RKO (cell line): ENCODE measurements at places on chromosomes 6 and 20.
A peak's percentile ranks its signal among the peaks of the same experiment; 100 is the strongest.

DNA sequence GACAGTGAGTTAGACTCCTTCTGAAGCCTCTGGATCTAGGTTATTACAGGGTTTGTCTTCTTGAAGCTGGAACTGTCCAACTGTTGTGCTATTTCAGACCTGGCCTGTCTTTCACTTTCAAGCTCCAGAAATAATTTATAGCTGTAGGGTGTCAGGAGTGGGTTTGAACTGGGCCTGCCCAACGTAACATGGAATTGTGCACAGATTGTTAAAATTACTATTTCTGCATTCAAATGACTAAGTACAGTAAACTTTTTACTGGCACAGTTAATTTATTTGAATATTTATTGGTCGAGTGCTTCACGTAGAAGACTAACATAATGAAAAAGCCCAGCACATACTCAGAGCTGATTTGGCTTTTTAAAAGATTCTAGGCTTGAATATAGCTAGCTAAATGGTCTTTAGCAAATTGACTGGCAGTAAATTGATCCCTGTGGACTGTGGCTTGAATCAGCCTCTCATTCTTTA lies 74.3 kb downstream of the ARID1B start:
- DNase-seq = no peak

- DNase-seq = no peak
Observed at GRCh38 chr20:2337142-2337541, 41.3 kb downstream of the TGM3 start.

DNA sequence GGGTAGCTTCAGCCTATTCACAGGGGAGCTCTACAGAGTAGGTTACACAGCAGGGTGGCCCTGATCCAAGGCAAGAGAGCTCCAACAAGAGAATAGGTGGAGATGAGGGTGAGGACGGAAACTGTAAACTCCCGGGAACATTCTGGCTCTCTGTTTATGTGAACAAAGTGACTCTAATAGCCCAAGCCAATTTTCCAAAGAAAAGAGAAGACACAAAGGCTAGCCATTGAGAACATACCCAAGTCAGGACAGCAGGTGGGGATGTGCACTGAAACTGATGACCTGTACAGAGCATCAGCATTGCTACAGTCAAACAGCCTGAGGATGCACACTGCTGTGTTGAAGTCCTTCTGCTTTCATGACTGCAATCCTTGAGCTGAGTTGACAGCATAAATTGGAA lies 136.0 kb upstream of the TOP1 start:
- peak; percentile 16 for DNase-seq

DNA sequence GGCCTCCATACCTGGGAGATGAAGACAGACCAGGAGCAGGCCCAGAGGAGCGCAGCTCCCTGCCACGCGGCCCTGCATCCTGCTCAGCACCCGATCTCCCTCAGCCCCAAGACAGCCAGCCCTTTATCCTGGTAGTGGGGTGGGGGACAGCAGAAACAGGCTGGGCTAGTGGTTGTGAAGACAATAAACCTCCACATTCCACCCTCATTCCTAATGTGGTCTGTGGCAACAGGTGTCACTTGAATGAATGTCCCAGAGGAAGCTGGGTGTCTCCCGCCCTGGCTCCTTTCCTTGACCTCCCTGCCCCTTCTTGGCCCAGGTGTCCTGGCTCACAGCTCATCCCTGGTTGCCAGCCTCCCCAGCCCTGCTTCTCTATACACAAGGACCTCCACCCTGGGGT lies at the start of gene C6orf15:
C6orf15 (minus strand) TSS at position 98 of the 400 bp plus-strand sequence; CDS start at position 78, 20 bp downstream.
- no peak for DNase-seq

- no peak for DNase-seq
Observed at GRCh38 chr6:112939563-112939962, 592.4 kb downstream of the RFPL4B start.

- DNase-seq = peak; percentile 56
Observed at GRCh38 chr6:5379647-5380242, 118.4 kb downstream of the FARS2 start.

- no peak for DNase-seq
Observed at GRCh38 chr20:57053793-57054552, 212.5 kb downstream of the BMP7 start.

GRCh38 chr6:169452117-169452868 lies 198.6 kb upstream of the THBS2 start:
- peak; percentile 90 for DNase-seq

GRCh38 chr6:108476847-108477430 lies 83.8 kb upstream of the FOXO3 start:
- no peak for DNase-seq

DNA sequence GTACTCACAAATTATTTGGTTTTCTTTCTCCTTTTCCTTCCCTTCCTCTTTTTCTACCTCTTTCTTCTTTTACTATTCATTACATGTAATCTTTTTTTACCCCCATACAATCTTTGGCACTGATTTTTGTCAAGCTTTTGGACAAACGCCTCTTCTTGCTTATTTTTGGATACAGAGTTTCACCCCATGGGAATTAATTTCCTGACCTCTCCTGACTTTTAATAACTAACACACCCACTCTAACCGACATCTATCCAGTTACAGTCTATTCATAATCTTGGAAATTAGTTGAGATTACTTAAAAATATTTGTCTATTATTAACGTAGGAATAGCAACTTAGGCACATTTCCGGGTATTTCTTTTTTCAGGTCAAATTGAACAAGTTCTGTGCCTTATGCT lies 101.2 kb downstream of the HDGFL1 start:
- DNase-seq = no peak

GRCh38 chr6:4349323-4349722 lies 213.9 kb upstream of the ECI2 start:
- no peak for DNase-seq

DNA sequence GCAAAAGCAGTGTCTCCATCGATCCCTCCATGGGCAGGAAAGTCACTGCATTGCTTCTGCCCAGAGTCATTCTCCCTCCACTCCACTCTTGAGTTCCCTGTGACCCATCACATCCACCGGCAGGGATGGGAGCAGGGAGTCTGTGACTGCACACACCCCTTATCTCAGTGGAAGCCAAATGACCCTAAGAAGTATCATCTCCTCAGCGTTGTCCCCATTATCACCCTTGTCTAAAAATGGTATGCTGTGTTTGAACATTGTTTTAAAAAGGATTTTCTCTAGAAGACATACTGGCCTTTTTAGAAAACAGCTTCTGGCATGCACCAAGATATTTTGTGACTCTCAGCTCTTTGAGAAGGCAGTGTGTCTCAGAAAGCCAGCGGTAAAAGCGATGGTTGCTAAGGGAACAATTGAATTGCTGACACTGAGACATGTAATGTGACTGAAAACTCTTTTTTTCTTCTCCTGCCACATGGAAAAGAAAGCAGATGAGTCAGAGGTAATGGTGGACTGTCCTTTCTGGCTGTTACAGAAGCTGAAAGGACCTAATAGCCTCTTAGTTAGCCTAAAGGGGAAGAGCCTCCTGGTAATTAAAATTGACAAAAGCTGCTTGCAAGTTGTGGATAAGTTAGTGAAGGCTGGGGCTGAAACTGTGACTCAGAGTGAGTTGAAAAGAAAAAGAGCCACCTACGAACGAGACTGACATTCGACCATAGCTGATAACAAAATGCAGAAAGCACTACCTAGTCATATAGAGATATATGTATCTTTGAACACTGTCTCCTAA lies 120.5 kb downstream of the MAP3K7 start:
- DNase-seq = no peak

DNA sequence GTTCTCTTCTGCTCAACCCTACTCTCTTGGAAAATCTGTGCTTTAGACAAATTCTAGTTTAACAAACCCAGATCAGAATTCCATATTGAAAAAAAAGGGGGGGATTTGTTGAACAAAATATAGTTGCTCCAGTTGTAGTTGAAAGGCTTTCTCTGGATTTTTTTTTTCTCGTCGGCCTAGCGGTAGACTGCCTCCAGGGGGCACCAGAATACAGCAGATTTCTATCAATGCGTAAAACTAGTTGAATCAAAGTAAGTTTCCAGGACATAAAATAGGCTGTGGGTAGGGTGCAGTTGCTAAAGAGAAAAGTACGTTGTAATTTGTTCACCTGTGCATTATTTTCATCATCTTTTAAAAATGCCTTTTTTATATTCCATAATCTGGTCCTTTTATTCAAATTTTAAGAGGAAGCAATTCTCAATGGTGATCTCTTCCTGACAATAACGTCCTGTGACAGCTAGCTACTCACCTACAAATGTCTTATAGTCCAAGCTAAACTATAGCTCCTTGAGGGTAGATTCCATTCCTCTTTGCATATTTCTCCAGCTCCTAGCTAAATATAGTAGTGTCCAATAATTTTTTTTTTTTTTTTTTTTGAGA lies 105.4 kb downstream of the PERP start:
- peak; percentile 63 for DNase-seq

DNA sequence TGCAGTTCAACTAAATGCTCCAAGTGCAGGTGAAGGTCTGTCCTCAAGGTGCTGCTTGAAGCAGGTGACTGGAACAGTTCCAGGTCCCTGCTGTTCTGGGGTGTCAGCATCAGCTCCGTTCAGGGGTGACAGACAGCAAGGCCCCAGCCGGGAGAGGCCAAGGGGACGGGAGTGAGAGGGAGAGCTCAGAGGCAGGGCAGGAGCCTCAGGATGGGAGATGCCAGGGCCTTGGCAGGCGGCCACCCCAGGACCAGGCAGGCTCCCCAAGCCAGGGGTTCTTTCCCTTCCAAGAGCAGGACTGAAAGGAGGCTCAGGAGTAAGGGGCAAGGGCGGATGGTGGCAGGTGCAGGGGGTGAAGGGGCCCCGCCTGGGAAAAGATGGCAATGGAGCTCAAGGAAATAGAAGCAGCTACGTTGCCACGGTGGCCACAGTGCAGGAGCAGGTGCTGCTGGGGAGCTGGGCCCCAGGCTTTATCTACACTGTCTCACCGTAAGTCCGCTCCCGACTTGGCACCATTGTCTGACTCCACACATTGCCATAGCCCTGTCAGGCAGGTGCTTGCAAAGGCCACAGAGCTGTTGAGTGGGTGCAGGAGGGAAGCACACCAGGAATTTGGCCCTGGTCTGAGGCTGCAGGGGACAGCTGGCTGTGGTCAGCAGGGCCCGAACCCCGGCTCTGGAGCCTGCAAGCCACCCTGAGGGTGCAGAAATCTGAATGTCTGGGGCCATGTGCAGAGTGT lies 43.1 kb downstream of the ERMARD start:
- DNase-seq = no peak

DNA sequence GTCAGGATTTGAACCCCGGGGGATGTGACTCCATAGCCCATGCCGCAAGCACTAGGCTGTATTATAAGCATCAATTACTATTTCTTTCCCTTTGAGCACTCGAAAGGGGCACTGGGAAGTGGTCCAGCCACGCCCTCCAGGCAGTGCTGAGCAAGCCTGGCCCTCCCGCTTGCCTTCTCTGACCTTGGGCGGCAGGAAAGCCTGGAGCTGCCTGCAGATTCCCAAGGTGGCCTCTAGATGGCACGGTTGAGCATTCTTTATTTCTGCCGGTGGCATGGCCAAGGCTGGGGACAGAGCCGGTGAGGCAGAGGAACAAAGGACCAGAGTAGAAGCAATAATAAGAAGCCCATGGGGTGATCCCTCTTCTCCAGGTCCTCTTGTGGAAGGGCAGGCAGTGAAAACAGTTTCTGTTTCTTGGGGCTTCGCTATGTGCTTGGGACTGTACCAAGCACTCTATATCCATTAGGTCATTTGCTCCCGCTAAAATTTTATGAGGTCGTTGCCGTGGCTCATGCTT lies 32.0 kb downstream of the ARHGAP40 start:
- DNase-seq = peak; percentile 84

DNA sequence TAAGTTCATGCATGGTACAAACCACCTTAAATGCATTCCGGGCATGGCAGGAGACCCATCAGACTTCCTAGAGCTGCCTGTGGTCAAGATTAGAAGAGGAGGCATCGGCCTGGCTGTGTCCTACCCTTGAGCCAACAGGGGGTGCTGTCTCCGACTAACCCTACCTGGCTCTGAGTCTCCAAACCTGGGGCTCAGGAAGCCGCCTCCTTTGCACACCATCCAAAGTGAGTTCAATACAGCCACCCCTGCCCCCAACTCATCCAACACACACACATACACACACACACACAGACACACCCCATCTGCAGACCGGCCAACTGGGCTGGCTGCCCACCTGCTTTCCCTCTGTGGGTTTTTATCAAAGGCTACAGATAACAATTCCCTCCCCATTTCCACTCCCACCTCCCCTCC lies 77.0 kb downstream of the JPH2 start:
- no peak for DNase-seq

DNA sequence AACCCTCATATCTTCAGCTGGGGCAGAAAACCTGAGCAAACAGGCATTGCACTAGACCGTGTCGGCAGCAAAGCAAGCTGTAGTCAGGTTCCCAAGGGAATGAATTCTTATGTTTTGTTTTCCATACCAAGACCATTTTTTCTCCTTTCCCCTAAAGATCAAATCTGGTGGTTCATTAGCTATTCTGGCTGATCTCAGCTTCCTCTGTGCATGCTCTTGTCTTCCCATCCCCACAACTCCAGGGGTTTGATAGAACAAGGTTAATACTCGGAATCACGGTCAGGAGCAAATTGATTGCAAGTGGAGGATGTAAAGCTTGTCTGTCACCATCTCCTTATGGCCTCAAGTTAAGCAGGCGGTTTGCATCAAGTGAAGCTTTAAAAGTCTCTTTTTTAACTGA lies 778.8 kb downstream of the KIF16B start:
- no peak for DNase-seq

DNA sequence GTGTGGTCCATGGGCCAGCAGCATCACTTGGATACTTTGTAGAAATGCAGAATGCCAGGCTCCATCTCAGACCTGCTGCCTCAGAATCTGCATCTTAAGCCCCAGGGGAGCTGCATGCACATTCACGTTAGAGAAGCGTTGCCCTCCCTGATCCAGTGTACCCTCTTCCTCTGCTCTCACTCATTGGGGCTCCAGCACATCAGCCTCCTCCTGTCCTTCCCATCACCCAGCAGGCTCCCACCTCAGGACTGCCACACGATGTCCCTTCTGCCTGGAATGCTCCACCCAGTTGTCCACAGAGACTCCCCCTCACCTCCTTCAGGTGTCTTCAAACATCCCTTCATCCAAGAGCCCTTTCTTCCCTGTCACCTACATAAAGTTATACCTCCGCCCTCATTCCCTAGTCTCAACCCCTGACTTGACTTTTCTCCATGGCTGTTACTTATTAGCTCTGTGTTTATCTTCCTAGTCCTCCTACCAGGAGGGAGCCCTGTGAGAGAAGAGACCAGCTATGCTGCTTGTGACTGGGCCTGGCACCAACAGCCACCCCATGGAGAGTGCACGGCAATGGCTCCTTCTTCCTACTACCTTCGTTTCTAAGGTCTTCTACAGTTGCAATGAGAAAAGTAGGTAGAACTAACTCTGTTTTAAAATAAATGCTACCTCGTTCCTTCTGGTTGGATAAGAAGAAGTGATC lies 3.3 kb upstream of the ACSS1 start:
- no peak for DNase-seq

DNA sequence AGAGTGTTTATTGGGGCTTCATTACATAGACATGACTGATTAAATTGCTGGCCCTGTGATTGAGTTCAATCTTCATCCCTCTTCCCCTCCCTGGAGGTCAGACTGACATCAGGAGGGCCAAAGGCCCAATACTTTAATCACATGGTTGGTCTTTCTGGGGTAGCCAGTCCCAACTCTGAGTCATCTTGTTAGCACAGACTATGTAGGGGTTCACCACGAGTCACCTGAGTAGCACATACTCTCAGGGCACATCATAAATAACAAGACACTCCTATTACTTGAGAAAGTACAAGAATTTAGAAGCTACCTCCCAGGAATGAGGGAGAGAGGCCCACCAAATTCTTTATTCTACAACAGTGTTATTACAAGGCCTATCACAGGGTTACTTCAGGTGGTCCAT lies 11.3 kb downstream of the GINS1 start:
- DNase-seq = peak; percentile 65
